ENCODE measurements at places on chromosomes 13 and 19.

GRCh38 chr19:47471733-47472457 is at the start of gene SLC8A2:
Gene SLC8A2 (minus strand): TSS chr19:47471893. CDS start chr19:47466403, 5,490 bp downstream.
- DNase-seq: peak; percentile 70
- no peaks in the 10 kb centered on the region for H3K36me3 ChIP-seq
- peaks cover 39% of the 10 kb centered on the region for H3K27me3 ChIP-seq
- no peak within 1 kb of the TSS for H3K4me3 ChIP-seq

GRCh38 chr19:3095441-3096191 is 1.5 kb downstream of the GNA11 start:
- H3K4me3 ChIP-seq: peak overlapping the region; percentile 21
- peaks cover 48% of the 10 kb centered on the region for H3K27me3 ChIP-seq
- no peaks in the 10 kb centered on the region for H3K36me3 ChIP-seq

GRCh38 chr19:17341845-17342244 is 4.5 kb downstream of the GTPBP3 start:
- H3K36me3 ChIP-seq: no peaks in the 10 kb centered on the region
- no peak overlapping the region for H3K4me3 ChIP-seq
- DNase-seq: no peak
- H3K4me1 ChIP-seq: peaks cover 29% of the 10 kb centered on the region
- no peaks in the 10 kb centered on the region for H3K27me3 ChIP-seq

DNA sequence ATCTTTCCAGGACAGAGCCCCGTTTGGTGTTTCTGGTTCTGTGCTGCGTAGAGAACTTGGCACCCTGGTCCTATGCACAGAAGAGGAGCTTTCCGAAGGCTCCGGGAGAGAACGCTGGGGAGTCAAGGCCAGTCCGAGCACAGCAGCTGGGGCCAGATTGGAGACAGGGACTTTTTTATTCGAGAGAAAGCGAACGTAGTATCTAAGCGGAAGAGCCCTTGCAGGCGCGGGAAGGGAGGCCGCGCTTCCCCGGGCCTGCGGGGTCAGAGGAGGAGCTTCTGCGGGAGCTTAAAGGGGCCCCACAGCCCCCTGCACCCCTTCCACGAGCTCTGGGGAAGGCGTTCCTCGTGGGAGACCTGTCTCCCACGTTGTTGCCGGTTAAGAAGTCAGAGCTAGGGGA is 48.6 kb upstream of the ARHGEF7 start:
- peaks cover 10% of the 10 kb centered on the region for H3K4me1 ChIP-seq
- no peak overlapping the region for H3K27ac ChIP-seq
- peaks cover 6% of the 10 kb centered on the region for H3K36me3 ChIP-seq
- DNase-seq: no peak
- peaks cover 56% of the 10 kb centered on the region for H3K27me3 ChIP-seq

Measured in activated CD4-positive, alpha-beta memory T cell treated with anti-CD3 and anti-CD28 coated beads, Interleukin-2, amount 10 ng/mL, durations not matched to agents 7 days and 5 days (primary cell).